A549 treated with Mapracorat at 1 μM for 4 hours (cell line): ENCODE measurements at places on chromosomes 11 and 22. TPM values are rescaled to one million over a fixed set of nuclear protein-coding genes. Genes with fewer than 3 reads are reported as not detected.

The H19 gene
- 8.2 to 16.8 TPM (median 14.6 TPM) in 5 replicates for total RNA-seq

The LIF gene
- 20.1 to 35.3 TPM (median 30.0 TPM) in 5 replicates for total RNA-seq

The TNNT3 gene
- total RNA-seq, result 0.24 TPM in 1 of 5 replicates, not detected in the others

The CD3E gene
- not detected in 5 replicates for total RNA-seq

The SLC22A25 gene
- total RNA-seq, result not detected in 5 replicates

The GVQW3 gene
- total RNA-seq, result 0.57 to 1.4 TPM (median 0.92 TPM) in 5 replicates

The MYOD1 gene
- not detected in 5 replicates for total RNA-seq

The ACTN3 gene
- not detected in 5 replicates for total RNA-seq

The HYLS1 gene
- 11.4 to 14.5 TPM (median 12.9 TPM) in 5 replicates for total RNA-seq
